ENCODE measurements at places on chromosomes 1 and 21.

GRCh38 chr1:72064196-72065075 lies 217.9 kb downstream of the NEGR1 start:
- DNase-seq, result no peak

- no peak for DNase-seq
Measured at GRCh38 chr1:3070309-3070643, 1.3 kb downstream of the PRDM16 start.

- DNase-seq, result no peak
Measured at GRCh38 chr1:166383137-166383536, 216.3 kb upstream of the FAM78B start.

GRCh38 chr1:199218533-199218932 lies 579.7 kb downstream of the PTPRC start:
- no peak for DNase-seq

DNA sequence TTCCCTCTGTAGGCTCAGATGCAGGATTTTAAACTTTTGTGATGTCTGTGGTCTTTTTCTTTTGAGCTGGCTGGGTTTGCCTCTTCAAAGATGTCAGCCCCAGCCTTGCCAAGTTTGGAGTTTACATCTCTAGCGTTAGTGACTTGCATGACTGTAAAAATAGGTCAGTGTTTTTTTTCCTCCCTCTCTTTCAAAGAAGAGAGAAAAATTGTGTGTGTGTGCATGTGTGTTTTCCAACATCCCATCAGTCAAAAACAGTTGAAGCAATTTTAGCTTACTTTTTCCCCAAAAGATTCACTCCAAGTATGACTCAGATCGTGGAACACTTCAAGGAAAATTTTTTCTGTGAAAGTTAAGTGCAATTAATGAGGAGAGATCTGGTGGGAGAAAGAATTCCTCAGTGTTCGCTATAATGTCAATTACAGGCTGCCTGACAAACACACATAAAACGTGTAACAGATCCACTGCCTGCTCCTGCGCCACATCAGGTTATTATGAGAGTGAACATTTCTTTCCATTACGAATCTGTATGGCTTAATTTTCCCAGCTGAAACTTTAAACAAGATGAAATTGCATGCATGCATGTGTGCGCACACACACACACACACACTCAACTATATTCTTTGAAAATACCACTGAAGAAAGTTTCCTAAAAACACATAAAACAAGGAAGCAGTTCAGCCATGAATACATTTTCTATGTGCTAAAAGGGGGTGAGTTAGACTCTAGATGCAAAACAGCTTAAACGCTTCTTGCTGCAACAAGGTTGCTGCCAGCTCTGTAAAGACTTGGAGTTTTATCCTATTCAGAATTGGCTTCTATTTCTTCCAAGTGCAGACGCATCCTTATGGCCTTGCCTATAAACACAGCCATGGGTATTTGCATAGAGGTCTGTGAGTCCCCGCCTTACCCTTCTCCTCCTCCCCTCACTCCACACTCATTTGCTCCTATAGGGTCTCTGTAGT lies 55.5 kb downstream of the TLR5 start:
- DNase-seq, result no peak

DNA sequence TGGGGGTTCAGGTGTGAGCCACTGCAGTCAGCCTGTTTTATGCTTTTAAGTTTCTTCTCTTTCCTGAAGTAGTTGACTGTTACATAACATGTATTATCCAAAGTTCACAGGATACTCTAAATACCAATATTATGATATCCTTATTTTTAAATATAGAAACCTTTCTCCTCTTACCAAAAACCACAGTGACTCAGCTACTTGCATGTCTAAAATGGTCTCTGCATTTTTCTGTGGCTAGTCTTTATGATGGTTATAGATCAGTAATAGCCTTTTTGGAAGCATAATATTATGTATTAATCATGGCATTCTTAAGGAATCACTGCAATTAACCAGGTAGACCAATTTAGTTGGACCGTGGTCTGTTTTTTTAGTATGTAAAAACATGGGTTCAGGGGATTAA lies 210.8 kb upstream of the CACYBP start:
- no peak for DNase-seq

DNA sequence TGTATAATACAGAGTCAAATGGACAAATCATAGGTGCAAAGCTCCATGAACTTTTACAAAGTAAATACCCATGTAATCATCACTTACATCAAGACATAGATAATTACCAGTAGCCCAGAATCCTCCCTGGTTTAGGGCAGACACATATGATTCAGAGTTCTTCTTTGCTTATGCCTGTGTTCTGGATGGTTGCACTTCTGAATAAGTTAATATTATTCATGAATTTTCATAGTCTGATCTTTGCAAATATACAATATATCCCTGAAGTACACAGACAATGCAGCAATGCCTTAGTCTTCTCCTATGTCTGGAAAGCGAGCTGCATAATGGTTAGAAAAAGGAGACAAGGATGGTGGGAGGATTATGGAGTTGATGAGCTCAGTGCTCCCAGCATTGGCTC lies 122.4 kb upstream of the PLXNA2 start:
- no peak for DNase-seq

DNA sequence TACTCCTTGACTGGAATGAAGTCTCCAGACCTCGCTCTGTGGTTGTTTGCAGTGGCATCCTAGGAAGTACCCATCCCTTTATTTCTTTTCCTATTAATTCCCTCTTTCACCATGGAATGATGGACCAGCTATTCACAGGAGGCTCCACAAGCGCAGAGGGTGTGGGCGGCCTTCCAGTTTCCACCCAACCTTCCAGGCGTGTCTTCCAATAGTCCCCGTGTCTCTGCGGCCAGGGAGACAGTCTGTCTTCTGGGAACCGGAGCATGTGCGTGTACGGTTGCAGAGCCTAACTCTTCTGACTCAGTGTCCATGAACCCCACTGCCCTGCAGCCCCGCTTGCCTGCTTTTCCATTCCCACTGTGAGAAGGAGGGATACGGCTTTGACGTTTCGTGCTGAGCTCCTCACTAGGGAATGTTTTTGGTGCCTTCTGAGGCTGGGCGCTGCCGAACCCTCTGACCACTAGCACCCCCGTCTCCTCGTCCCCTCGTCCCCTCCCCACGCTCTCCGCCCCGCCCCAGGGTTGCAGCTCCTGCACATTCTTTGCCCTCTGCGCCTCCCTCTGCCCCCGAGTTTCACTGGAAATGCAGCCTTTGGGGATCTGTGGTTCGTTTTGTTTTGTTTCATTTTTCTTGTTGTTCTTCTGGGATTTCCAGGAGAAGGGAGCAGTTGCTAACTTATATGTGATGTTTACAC lies 26.3 kb upstream of the FAM3B start:
- DNase-seq, result no peak

DNA sequence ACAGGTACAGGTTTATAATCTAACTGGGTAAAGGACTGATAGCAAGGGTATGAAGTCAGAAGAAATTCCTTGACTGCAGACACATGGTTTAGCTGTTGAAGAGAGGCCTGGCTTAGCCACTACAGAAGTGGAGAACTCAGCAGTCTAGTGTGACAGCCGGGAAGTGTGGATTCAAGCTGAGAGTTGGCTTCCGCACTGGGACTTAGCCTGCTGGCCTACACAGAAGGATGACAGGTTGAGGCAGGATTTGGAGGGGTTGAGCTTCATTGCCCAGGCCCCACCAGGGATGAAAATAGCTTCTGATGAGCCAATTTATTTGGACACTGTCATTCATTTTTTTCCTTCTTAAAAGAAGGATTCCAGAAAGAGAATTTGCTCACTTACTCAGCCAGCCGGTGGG lies 284.4 kb downstream of the PCP4 start:
- DNase-seq, result no peak

DNA sequence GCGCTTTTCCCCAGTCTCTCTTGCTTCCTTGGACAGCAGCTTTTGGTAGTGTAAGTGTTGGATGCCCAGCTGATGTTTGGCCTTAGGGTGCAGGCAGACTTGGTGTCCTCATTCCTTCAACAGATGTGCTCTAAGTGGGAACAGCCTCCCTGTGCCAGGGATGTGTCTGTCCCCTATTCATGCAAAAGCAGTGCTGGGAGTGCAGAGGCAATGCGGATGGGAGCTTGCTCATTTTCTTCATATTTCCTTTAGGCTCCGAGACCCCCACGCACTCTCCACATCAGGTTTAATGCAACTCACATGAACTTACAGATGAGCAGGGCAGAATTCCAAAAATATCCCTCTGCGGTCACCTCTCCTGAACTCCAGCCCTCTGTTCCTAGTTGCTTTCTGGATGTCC lies 96.1 kb downstream of the IER5 start:
- peak; percentile 20 for DNase-seq

DNA sequence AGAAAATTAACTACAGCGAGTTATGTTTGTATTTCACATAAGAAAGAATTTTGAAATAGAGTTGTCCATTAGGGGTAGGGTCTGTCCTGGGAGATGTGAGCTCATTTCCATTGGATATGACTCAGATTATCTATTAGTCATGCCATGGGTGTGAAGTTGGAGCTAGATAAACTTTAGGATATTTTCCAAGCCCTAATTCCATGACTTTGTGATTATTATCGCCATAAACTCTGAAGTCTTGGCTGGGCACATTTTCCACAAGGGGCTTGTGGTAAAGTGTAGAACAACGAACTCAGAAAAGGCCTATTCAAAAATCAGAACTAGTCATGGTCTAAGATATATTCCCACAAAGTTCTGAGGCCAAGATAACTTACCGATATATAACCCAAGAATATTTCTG lies 396.6 kb downstream of the DPYD start:
- no peak for DNase-seq

DNA sequence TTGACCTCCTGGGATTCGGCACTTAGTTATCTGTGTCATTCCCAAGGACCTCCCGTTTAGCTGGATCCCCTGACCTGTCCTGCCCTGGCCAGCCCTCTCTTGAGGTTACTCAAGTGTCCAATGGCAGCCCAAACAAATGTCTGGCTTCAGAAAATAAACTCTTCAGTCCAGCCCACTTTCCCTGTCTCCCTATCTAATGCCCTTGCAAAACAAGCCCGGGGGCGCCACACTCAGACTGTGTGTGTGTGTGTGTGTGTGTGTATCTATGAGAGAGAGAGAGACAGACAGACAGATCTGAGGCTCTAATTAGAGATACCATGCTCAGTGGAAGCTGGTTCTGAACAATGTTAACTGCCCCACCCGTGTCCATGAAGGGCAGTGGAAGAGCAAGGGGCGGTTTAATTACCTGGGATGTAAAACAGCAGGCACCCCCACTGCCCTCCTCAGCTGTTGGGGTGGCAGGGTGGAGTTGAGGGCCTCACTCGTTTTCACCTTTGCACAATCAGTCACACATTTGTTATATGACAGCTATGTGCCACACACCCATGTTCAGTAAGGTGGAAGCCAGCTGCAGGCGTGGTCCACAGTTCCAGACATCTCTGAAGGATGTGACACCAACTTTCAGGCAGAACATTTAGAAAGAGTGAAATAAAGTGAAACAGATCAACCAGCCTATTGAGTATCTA lies 57.4 kb downstream of the B3GALT5 start:
- no peak for DNase-seq

DNA sequence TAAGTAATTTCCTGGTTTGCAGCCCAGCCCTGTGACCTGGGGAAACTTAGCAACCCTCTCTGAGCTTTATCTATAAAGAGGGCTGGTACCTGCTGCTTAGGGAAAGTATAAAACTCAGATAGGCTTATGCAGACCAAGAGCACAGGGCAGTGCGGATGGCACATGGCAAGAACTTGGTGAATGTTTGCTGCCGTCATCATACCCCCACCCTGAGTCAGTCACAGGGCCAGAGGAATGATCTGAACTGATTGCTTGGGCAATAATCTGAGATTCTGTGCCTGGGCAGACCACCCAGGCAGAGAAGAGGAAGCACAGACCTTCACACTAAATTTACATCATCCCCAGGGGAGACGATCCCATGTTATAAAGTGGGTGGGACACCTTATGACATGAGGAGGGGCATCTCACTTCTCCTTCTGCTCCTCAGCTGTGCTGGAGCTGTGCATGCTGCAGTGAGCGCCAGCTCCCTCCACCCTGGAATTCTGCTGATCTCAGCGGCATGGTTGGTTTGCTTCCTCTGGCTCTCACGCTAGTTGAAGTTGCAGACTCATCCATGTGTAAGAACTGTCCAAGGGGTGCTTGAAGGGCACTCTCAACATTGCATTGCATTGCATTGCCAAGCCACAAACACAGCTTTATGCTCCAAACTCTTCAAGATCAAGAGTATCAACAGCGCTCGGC lies 197.1 kb downstream of the AJAP1 start:
- no peak for DNase-seq

DNA sequence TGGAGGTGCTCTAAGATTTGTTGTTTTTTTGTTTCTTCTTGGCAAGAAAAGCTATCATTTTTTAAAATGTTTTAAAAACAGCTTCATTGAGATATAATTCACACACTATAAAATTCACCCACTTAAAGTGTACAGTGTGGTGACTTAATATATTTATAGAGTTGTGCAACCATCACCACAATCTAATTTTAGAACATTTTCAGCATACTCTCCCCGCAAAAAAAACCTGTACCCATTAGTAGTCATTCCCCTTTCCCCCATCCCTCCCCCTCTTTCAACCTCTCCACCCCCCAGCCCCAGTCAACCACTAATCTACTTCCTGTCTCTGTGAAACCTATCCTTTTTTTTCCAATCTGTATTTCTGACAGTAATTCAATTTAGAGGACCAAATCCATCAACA lies 30.6 kb downstream of the ZC3H11B start:
- no peak for DNase-seq

GRCh38 chr1:186901631-186902030 lies 72.9 kb downstream of the PLA2G4A start:
- no peak for DNase-seq

DNA sequence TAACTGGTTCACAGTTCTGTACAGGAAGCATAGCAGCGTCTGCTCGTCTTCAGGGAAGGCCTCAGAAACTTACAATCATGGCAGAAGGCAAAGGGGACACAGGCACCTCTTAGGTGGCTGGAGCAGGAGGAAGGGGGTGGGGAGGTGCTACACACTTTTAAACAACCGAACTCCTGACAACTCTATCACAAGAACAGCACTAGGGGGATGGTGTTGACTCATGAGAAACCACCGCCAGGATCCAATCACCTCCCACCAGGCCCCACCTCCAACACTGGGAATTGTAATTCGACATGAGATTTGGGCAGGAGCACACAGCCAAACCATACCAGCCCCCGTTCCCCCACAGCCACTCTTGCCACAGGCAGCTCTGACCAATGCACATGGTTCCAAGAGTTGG lies 306.3 kb upstream of the POU3F1 start:
- no peak for DNase-seq

DNA sequence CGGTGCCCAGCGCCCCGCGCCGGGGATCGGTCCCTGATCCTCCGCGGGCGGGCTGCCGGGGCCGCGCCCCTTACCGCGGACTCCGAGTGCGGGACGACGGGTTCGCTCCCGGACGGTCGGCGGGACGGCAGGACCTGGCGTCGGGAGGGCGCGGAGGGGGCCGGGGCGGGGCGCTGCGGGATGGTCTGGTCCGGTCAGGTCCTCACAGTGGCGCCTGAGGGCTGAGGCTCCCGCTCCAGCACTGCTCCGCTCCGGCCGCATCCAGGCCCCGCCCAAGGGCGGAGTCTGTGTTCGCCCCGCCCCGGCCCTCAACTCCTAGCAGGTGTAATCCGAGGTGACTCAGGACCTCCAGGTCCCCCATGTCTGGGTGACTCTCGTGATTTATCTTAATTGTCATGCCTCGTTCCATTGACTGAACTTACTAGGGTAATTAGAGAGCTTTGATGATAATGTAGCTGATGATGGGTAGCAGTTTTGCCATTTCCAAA lies at the start of gene RAB3B:
RAB3B (minus strand) TSS at position 223 of the 488 bp plus-strand sequence. CDS start 13,583 bp downstream, outside the sequence.
- peak; percentile 49 for DNase-seq

Measured in mesothelial cell of epicardium (in vitro differentiated cells).